ENCODE measurements at places on chromosomes 7 and 10. TPM values are rescaled to one million over a fixed set of nuclear protein-coding genes. Genes with fewer than 3 reads are reported as not detected.

Gene COL28A1
- not detected for total RNA-seq

Gene SPDYE6
- not detected for total RNA-seq

Gene PPP1R17
- total RNA-seq = not detected

Gene CALHM3
- total RNA-seq = not detected
